ENCODE measurements at places on chromosomes 2 and 18.
A peak's percentile ranks its signal among the peaks of the same experiment; 100 is the strongest.

- peak; percentile 62 for DNase-seq
Measured at GRCh38 chr2:96108151-96108540, 8.2 kb downstream of the ADRA2B start.

- DNase-seq: no peak
Measured at GRCh38 chr18:75433098-75433497, 5.6 kb upstream of the SMIM21 start.

DNA sequence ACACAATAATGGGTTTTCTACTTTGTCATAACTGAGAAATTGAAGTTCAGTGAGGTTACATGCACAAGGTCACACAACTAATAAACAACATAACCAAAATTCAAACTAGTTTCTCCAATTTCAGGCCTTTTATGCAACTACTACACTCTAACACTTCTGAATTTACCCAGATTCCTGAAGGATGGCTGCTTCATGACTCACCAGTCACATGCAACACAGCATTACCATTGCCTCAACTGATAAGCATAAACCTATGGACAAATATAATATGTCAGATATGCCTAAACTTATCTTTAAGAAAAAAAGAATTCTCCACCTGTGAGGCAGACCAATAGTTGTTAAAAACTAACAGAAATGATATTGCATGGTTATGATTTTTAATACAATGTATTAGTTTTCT is 586.5 kb upstream of the SLC8A1 start:
- no peak for DNase-seq

- DNase-seq: no peak
Measured at GRCh38 chr2:39419282-39420223, 17.5 kb downstream of the MAP4K3 start.

DNA sequence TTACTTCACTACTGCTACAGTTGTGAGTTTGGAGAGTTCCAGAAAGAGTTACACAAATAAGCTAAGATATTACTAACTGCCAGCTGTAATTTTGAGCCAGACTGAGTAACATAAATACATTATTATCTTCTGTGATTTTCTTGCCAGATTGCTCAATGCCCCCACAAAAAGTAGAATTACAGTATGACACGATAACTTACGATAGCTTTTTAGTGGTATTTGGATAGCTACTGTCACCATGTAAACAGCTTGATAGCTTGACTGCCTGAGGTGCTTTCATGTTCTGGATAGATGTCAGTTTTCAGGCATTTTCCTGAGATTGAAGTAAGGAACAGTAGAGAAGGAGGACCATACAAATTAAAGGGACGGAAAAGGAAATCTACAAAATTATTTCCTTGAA is 533.3 kb downstream of the SOCS6 start:
- no peak for DNase-seq

DNA sequence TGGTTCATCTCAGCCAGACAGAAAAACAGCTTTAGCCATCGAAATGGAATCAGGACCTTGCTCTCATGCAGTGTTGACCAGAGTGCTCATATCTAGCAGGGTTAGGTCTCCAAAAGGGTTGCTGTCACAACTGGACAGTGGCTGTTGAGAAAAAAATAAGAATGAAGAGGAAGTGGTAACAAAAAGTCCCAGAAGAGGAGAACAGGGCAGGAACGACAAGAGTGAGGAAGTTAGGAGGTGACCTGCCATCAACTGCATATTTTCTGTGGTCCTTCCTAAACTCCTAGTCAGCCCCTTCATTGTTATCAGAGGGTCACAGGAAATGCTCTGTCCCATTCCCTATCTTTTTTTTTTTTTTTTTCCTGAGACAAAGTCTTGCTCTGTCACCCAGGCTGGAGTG is 188.1 kb upstream of the LINC00305 start:
- no peak for DNase-seq

GRCh38 chr2:184527058-184527457 is 71.3 kb upstream of the ZNF804A start:
- DNase-seq: no peak

DNA sequence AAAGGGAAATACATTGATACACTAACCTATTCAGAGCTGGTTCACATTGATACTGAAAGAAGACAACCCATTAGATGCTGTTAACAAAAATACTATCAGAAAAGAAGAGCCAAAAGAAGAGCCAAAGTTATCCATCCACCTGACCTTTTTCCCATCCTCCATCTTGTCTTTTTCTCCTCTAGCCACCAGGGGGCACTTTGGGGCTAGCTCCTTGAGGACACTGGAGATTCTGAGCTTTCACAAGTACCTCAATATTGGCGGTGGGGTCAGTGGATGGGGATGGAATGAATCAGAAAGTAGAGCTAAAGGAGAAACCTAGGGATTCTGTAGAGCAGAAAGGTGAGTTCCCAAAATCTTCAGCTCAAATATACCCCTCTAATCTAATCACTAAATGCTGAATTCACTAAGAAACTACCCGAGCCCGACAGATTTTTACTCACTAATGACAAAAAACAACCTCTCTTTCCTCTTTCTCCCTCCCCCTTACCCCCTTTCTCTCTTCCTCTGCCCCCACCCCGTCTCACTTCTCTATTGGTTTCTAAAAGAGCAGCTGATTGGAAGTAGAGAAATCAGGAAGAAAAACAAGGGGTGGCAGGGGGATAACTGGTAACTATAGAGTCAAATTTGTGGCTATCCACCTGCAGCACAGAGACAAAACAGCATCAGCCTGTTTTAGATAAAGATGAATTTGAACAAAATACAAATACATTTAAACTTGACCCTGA is 203.3 kb downstream of the TCF4 start:
- DNase-seq: peak; percentile 56

DNA sequence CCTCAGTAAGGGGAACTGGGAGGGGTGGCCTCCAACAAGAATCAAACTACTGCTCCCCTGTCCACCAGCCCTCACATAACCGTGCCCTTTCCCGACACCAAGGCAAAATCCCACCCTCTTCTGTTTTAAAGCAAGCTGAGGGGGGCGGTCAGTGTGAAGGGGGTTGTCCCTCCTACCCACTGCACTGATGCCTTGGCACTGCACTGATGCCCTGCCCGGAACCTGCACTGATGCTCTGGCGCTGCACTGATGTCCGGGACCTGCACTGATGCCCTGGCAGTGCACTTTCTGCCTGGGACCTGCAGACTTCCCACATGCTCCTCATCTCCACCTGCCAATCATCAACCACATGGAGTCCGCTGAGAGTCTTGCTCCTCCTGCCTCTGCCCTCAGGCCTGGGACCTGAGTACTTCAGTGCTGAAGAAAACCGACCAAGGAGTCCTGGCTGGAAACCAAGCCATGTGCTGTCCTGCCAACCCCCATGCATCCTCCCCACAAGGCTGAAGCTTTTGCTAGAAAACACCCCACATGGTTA is 179.5 kb downstream of the SMAD2 start:
- DNase-seq: no peak

- no peak for DNase-seq
Measured at GRCh38 chr2:158486970-158487325, 30.2 kb downstream of the PKP4 start.

DNA sequence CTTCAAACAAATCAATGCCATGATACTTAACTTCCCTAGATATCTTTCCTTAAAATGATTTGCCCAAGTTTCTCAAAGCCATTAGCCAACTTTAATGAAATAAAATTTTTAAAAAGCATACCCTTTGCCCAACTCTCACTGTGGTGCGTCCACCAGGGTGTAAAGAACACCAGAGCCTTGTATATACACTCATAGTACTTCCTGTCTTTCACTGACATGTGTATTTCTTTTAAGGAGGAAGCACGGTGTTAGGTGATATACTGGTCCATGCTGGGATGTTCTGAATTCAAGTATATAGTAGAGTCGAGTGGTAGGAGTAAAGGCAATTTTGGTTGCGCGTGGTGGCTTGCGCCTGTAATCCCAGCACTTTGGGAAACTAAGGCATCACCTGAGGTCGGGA is 22.7 kb downstream of the AAK1 start:
- DNase-seq: no peak

DNA sequence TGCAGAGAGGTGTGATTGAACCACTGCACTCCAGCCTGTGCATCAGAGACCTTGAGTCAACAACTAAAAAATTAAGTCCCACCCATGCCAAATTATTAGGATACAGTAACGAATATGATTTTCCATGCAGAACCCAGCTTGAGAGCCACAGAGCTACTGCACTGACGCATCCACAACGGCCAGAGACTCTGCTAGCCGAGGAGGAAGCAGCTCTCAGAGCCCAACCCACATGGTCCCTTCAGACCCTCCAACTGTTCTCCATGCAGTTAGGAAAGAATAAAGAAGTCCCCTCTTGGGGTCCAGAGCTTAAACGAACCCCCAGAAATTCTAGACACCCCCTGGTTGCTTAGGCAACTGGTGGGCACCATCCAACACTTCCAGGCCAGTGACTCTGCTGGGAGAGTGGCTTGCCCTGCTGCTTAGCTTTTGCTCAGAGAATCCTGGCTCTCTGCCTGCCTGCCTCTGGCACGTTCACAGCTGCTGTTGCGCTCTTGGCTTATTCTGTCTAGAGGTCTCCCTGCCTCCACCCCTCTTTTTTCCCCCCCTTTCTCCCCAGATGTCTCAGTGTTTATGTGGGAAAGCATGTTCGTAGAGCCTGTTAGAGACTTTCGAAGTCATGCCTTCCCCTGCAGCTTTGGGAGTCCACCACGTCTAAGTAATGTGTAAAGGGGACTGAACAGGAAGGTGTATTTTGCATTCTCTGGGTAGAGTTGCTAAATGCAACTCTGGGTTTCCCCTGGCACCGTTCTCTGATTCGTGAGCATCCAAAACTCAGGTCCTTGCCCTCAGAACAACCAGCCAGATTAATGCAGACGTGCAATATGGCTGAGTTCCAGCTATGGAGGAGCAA is 26.0 kb upstream of the SP3 start:
- DNase-seq: peak; percentile 22

GRCh38 chr2:68238955-68239822 is 13.1 kb downstream of the PPP3R1 start:
- no peak for DNase-seq

DNA sequence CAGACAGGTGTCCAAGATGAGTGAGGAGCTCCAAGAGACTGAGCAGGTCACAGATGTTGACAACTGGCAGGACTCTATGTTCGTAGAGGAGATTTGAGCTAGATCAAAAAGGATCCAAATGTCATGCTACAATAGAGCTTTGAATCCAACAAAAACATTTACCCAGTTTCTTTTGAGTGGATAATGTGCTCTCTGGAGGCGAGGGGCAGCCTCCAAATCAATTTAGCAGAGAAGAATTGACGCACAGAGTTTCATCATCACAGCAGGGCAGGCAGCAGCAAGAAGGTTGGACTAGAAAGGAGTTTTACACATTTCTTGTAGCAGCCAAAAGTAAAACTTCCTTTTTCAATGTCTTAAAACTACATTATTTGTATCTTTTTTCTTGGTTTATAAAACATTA is 653.0 kb downstream of the RNF144A start:
- DNase-seq: no peak

DNA sequence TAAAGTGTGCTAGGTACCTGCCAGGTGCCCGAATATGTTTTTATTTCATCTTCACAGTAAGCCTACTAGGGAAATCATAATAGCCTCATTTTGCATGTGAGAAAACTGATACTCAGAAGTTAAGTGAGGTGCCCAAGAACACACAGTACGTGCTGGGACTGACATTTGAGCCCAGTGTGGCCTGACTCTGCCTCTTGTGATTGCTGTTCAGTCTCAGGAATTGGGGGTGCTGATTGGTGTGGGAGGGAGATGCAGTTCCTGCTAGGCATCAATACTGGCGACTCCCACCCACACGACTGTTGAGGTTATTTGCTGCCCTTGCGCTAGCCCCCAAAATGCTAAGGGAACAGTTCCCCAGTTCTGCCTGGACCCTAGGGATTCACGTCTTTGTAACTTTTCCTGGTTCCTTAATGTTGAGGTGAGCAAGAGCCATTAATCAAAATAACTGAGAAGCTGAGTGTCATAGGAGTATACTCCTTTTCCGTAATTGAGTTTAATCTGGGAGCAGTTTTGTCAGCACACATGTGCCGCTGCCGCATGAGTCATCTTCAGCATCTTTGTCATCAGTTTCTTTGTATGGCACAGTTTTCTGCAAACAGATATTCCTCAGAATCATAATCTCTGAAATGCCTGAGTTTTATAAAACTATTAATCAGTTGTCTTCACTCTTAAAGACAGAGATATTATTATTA is 120.7 kb downstream of the NCK2 start:
- no peak for DNase-seq

GRCh38 chr2:230809677-230810251 is 55.0 kb upstream of the ITM2C start:
- no peak for DNase-seq

- no peak for DNase-seq
Measured at GRCh38 chr2:147999126-147999525, 21.4 kb downstream of the ORC4 start.

GRCh38 chr18:59140302-59140885 is 710 bp downstream of the SEC11C start:
- no peak for DNase-seq

DNA sequence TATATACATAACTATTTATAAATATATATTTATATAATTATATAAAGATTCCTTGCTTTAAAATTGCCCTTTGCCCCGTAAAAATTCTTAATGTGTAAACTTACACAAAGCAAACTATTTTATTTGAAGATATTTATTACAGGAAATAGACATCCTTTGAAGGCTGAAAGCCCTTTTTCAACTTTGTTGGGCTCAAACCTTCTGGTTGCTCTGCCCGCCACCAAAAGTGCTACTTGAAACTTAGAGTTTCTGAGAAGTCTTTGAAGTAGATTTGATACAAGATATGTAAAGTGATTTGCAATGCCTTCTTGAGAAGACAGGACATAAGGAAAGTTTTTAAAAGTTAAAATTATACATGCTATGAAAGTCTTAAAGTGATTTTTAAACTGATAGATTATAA is 36.6 kb upstream of the METAP1D start:
- DNase-seq: no peak

- no peak for DNase-seq
Measured at GRCh38 chr2:229900012-229900411, 21.8 kb downstream of the TRIP12 start.

DNA sequence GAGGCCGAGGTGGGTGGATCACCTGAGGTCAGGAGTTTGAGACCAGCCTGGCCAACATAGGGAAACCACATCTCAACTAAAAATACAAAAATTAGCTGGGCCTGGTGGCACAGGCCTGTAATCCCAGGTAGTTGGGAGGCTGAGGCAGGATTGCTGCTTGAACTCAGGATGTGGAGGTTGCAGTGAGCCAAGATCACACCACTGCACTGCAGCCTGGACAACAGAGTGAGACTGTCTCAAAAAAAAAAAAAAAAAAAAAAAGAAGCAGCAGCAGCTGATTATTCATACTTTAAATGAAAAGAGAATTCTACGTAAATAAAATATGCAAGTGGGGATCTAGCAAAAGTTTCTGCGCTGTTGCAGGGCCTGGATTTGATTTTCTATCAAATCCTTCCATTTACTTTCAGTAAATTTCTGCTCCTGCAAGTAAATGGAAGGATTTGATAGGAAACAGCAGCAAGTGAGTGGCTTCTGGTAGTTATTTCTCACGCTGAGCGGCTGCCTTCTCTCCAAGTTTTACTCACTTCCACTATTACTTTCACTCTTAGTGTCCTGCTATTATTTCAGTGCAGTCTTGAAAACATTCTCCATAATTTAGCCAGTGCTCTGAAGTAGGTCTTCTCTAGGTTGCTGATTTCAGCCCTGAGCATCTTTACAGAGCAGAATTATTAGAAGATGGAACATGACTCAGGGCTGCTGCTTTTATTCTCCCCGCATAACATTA is 68.4 kb downstream of the SLC16A14 start:
- no peak for DNase-seq

Data from glutamatergic neuron (in vitro differentiated cells).